ENCODE measurements at places on chromosomes 5 and 9.

- DNase-seq: no peak
Measured at GRCh38 chr9:129623331-129623730, 2.4 kb upstream of the C9orf50 start.

GRCh38 chr9:121945281-121945680 lies 147.8 kb downstream of the TTLL11 start:
- DNase-seq: no peak

DNA sequence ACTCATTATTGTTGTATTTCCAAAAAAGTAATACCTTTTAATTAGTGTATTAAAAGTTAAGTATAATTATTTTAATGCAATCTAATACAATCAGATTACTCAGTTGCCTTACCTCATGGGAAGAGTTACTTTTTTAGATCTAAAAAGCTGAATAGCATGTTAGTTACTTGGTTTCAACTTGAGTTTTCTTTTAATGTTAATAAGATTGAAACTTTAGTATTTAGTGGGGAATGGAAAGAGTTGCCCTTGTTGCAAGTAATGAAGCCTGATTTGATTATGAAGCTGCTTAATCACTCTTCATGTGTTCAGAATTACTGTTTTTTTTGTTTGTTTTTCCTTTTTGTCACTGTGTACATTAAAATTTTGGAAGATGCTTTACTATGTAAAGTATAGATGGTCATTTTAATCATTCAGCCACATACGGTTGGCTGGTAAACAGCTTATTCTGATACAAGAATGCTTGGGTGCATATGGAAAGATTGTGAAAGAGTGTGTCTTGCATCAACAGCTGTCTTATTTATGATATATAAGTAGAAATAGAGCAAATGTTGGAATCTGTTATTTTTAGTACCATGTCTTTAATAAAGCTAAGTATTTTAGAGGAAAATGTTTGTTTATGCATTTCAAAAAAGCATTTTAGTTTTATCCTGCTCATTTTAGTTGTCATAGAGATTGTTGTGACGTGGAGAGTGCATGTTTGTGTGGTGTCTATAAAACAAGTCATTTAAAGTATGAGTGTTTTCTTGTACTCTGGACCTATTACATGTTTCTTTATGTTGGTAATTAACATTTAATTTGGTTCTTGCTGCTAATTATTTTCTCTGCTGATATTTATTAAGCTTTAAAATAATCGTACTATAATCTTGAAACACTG lies 36.4 kb downstream of the SREK1 start:
- DNase-seq: no peak

- no peak for DNase-seq
Measured at GRCh38 chr9:12652973-12653372, 40.2 kb upstream of the TYRP1 start.

DNA sequence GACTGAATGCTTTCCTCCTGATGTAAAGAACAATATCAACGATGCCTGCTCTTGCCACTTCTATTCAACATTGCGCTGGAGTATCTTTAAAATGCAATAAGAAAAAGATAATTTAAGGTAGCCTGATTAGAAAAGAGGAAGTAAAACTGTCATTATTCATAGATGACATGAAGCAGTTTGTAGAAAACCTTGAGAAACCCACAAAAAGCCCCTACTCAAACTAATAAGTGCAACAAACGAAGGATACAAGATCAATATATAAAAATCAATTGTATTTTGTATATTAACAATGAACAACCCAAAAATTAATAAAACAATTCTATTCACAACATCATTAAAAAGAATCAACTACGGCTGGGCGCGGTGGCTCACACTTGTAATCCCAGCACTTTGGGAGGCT lies 76.4 kb upstream of the CKMT2 start:
- DNase-seq: no peak

GRCh38 chr5:139687656-139688055 lies 39.5 kb downstream of the CXXC5 start:
- no peak for DNase-seq

DNA sequence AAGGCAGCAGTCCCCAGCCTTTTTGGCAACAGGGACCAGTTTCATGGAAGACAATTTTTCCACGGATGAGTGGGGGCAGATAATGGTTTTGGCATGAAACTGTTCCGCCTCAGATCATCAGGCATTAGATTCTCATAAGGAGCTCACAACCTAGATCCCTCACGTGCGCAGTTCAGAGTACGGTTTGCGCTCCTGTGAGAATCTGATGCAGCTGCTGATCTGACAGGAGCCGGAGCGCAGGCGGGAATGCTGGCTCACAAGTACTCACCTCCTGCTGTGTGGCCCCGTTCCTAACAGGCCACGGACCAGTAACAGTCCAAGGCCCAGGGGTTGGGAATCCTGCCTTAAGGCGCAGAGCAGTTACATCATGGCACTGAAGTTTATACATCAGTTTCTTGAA lies 3.3 kb upstream of the BRD3 start:
- DNase-seq: no peak

GRCh38 chr5:177477701-177478477 lies 4.5 kb upstream of the DBN1 start:
- no peak for DNase-seq

- DNase-seq: no peak
Measured at GRCh38 chr5:26894719-26895263, 143.6 kb downstream of the CDH9 start.

DNA sequence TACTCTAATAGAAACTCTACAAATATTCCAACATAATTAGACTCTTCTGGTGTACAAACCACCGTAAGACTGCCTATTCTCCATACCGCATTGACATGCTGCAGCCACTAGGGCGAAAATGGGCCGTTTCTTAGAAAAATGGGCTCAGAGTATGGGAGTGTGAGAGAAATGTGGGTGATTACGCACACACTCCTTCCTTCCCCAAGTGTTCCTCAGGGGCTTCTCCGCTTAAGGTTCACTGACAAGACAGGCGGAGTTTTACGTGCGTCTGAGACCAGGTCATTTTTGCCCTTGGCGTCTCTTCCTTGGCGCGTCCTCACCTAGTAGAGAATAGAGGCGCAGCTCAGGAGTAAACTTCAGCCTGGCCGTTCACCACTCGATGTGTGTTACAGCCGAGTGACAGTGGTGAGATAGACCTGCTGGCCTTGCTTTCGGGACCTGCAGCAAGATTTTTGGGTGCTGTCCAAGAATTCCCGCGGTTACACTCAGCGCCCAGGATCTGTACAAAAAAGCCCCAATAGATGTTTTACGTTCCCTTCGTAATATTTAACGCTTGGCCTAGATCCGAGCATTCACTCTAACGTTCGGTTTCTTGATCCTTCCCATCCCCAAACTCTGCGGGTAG lies 1.8 kb upstream of the NTRK2 start:
- DNase-seq: no peak

DNA sequence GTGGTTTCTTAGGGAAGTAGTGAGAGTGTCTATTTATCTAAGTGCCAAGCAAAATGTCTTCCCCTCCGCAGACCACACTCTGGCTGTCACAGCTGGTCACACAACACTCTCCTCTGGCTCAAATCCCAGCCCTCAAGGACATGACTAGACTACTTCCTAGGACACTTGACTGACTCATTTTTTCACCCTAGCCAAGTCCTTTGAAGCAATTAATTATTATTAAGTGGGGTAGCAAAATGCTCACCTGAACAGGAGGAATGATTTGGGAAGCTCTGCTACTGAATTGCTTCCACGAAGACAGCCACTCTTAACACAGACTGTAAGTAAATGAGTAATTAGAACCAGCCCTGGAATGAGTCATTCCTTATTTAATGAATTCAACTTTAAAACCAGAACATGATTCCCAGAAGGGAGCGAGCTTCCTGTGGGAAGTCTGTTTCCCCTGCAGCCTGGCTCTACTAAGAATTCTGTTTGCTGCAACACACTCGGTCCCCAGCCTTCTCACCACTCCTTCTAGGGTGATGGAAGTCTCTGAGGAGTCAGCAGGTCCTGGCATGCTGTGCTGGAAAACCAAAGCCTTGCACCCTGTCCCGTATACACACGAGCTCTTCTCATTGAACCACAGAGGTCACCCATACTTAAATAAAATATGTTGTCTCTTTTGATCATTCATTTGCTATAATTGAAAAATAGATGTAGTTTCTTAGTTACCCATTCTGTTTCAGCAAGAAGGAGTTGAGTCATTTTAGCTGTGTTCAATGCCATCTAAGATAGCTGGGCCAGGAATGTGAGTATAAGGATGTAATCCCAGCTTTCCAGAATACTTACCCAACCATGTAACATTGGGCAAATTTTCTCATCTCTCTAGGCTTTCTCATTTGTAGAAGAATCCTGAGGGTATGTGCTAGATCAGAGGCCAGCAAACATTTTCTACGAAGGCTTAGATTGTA lies 218.6 kb upstream of the RASEF start:
- no peak for DNase-seq

DNA sequence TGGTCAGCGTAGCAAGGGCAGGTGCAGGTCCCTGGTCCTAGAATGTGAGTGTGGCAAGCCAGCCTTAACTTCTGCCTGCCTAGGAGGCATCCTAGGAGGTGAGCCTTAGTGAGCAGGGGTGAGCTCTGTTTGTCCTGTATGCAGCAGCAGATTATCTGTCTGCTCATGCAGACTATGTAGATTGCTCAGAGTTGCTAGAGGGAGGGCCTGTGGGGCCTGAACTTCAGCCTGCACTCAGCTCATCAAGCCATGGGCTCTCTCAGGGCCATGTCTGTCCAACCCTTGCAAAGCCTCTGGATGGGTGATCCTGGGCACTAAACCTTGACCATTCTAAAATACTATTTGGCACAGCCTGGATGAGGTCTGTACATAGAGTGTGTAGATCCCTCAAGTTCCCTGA lies 8.5 kb upstream of the CTSL start:
- no peak for DNase-seq

DNA sequence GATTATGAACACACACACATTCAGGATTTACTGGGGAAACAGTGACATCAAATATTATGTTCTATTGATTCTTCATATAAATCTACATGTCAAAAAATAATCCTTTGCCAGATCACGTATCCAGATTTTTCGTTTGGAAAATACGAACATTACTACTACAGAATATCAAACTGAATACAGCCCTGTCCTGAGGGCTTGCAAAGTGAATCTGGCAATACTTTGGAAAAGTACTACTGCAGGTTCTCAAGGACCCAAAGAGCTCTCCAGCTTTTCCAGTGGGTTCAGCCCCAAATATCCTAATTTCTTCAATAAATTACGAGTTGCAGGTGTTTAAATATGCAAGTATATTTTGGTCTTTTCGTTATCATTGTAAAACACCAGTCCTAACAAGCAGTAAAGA lies 411 bp upstream of the NDUFS4 start:
- no peak for DNase-seq

GRCh38 chr5:151528996-151529395 lies 62.1 kb downstream of the FAT2 start:
- no peak for DNase-seq

DNA sequence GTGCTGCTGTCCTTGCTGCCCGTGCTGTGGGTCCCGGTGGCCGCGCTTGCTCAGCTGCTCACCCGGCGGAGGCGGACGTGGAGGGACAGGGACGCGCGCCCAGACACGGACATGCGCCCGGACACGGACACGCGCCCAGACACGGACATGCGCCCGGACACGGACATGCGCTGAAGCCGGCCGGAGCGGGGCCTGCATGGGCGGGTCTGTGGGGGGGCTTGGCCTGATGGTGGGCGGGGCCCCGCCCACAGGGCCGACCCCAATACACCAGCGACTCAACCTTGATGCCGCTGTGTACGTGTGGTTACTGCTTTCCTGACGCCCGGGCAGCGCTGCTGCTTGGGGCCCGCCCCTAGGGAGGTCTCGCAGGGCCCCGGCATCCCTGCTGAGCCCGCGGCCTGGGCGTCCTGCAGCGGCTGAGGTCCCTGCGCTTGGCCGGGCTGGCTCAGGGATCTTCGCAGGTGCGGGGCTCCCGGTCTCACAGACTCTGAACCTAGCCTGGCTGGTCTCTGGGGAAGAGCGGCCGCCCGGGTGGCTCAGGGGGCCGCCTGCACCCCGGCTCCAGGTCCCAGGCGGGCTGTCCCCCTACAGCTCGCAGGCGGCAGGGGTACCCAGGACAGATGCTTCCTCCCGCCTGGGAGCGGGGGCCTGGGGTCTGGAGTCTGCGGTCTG lies 20.9 kb downstream of the SLC6A18 start:
- no peak for DNase-seq

DNA sequence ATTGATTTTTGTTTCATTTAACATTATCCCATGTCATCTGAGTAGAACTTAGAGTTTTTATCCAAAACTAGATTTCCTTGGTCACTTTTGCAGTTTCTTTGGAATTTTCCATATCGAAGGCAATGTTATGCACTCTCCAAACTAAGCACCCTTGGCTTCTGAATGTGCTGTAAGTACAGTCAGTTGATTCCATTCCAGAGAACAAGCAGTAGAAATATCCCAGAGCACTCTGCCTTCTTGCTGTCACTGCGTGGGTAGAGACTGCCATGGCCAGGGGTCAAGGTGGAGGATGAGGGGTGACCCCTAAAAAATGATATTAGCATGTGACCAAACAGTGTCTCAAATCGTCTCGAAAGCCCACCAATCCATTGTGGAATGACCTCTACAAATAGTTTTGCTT lies 36.2 kb downstream of the PIP5K1B start:
- no peak for DNase-seq

DNA sequence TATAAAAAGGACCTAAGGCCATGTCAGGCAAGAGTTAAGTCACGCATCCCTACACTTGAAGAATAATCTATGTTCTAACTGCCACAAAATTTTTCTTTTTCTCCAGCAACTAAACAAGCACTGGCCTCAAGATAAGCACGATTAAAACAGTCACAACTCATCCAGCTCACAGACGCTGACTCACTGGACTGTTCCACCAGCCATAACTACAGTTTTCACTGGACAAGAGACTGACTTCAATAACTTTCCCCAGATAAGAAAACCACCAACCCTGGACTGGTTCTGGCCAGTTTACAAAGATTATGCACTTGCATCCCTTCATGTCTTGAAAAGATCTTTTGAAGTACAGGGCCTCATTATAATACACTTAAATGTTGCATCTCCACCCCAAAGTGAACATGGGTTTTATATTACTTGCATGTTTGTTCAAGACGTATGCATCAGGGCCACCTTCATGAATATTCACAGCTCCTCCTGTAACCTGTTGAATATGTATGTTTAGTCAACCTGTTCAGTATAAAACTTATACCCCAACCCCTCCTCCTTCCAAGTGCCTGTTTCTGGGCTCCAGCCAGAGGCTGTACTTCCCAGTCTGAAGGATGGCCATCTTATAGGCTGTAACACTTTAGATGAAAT lies 129.3 kb upstream of the EPB41L4A start:
- no peak for DNase-seq

DNA sequence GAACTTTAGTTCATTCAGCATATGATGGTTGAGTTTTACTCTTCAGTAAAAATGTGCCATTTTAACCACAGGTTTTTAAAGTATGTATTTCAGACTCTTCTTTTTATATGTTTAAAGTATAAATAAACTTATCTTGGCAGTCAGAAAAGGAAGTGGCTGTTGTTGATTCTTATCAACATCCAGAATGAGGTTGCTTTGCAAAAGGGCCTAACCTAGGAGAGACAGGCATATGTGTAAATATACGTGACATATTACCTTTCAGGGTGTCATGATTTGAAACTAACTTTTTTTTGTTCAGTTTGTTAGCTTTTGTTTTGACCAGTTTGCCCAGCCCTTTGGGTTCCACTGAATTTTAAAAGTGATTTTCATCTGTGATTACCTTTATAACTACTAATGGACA lies 7.4 kb downstream of the SMARCA2 start:
- no peak for DNase-seq

- no peak for DNase-seq
Measured at GRCh38 chr9:94819161-94819687, 92.7 kb downstream of the AOPEP start.

All from stimulated activated CD8-positive, alpha-beta memory T cell treated with anti-CD3 and anti-CD28 coated beads, Interleukin-2, amount 100 ng/mL, for 1 hour (primary cell).